ENCODE measurements at places on chromosomes 3 and 15.

DNA sequence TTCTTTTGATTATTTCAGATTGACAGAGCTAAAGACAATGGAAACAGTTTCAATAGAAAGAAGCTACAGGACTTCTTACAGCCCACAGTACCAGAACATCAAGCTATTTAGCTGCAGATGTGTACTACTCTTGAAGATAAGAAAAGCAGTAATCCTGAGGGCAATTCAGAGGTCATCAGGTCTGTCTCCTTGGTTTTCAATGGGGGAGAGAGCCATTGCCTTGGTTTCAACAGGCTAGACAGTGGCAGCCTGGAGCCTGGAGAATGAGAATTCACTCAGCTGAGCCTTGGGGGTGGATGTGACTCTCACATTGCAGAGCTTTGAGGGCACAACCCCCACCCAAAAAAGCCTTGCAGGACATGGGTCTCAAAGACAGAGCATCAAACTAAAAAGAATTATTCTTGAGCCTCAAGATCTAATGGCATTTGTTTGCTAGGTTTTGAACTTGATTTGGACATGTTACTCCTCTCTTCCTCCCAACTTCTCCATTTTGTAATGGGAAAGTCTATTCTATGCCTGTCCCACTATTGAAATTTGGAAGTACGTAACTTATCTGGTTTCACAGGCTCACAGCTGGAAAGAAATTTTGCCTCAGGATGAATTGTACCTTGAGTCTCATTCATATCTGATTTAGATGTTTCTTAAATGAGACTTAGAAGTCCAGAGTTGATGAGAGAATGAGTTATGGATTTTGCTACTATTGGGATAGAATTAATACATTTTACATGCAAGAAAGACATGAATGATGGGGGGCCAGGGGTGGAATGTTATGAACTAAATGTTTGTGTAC is 36.9 kb downstream of the PLSCR1 start:
- no peaks in the 10 kb centered on the region for H3K27me3 ChIP-seq
- no peak overlapping the region for H3K4me3 ChIP-seq

DNA sequence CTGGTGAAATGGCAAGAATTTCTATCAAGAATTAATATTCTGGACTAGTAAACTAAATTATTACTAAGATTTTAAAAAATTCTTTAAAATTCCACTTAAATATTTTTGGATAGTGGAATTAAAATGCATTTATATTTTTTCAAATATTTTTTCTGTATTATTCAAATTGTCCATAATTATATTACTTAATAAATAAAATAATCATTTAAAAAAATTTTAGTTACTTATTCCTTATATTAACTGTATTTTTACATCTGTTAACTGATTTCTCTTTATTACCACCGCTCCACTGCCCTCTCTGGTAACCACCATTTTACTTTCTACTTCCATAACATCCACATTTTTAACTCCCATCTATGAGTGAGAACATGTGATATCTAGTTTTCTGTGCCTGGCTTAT is 828.4 kb downstream of the VGLL3 start:
- H3K4me1 ChIP-seq, result no peaks in the 10 kb centered on the region
- no peaks in the 10 kb centered on the region for H3K27me3 ChIP-seq
- no peaks in the 10 kb centered on the region for H3K36me3 ChIP-seq
- H3K4me3 ChIP-seq, result no peak overlapping the region

DNA sequence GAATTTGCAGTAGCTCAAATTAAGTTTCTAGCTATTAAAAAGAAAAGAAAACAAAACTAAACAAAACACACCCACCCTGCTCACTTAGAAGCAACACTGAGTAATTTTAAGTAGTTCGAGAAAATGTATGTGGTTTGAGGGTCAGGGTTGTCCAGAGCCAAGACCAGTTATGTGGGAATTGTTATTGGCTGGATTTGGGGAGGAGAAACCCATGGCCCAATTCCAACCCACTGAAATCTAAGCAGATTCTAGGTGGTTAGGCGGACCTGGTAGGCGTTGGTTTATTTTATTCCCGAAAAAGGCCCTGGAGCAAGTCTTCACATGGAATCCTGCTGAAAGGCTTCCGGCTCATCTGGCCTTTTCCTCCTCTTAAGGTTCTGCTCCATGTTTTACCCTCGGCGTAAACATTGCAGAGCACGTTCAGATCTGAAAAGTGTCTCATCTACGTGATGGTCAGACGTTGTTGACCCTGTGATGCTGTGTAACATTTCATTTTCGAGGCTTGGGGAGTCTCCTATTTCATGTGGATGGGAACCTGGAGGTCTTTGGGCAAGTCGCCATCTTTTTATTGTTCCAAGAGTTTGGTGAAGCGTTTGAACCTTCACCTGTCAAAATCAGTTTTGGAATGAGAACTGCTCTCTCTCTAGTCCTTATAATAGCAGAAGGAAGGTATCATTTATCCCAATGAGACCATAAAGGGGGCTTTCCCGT is 64.0 kb downstream of the FLNB start:
- DNase-seq, result no peak
- no peak overlapping the region for H3K4me3 ChIP-seq
- H3K36me3 ChIP-seq, result peaks cover 6% of the 10 kb centered on the region
- H3K27ac ChIP-seq, result peak overlapping the region; percentile 68

DNA sequence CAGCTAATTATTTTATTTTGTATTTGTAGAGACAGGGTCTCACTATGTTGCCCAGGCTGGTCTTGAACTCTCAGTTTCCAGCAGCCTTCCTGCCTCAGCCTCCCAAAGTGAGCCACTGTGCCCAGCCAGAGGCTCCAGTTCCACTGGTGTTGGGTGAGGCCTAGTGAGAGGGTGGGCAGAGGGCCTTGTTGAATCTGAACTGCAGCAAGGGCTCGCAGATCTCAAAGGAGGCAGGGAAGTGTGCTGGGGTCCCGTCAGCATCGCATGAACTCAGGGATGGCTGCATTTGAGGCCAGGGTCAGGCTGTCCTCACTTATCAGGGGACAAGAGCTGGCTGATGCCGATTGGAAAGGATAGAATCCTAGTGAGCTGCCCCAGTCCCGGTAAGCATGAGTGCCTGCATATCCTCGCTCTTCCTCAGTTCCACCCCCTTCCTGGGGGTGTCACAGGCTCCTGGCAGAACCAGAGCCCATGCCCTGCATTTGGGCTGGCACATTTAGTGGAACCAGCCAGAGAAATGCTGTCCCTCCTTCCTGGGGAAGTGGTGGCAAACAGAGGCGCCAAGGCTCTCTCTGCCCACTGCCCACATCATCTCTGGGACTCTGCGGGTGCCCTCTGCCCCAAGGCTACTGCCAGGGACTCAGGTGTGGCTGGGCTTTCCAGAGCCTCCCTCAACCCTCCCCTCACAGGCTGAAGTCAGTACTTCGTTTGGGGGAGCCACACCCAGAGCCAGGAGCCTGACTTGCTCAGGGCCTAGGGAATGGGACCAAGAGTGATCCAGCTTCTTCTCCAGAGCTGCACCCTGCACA is 24.1 kb downstream of the ALS2CL start:
- no peak overlapping the region for H3K27ac ChIP-seq
- DNase-seq, result no peak
- H3K4me1 ChIP-seq, result no peaks in the 10 kb centered on the region
- H3K4me3 ChIP-seq, result no peak overlapping the region
- no peaks in the 10 kb centered on the region for H3K36me3 ChIP-seq
- no peaks in the 10 kb centered on the region for H3K27me3 ChIP-seq

DNA sequence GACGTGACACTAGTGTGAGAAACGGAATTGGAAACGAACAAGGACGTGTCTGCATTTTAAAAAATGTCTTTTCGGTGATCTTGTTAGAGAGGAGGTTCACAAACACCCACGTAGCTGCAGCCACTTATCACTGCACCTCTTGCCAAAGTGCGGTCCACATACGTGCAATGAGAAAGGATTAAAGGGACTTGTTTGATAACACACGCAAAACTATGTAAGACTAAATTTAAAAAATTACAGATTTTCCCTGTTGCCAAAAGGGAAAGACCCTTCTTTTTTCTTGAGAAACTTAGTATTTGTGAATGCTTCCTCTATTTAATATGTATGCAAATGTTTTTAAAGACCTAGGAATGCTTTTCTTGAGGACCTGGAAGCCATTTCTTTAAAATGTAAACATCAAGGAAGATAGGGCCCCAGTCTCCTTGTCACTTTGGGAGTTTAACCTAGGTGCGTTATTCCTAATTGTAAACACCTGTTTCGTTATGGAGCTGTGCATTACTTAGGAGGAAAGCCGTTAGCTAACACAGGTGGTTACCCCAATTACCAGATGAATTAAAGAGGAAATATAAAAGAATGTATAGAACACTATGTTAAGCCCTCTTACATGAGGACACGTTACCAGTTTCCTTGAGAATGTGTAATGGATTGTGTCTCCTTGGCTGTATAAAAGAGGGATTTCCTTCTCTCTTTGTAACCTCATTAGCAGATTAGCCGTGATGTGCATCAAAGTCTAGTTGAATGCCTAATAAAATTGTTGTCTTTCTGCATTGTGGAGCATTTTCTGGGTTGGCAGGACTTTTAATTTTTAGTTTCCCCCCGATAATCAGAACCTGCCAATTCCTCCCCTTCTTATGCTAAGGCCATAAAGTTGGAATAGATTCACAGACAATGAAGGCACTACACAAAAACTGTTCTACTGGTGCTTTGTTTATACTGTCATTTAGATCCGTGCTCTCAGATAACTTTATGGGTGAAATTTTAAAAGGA is 1.0 kb downstream of the LEKR1 start:
- H3K36me3 ChIP-seq, result no peaks in the 10 kb centered on the region
- no peak for DNase-seq
- peak overlapping the region; percentile 90 for H3K4me3 ChIP-seq
- H3K4me1 ChIP-seq, result no peaks in the 10 kb centered on the region
- H3K27ac ChIP-seq, result peak overlapping the region; percentile 97

- no peaks in the 10 kb centered on the region for H3K4me1 ChIP-seq
- H3K27ac ChIP-seq, result no peak overlapping the region
- no peaks in the 10 kb centered on the region for H3K27me3 ChIP-seq
- H3K4me3 ChIP-seq, result no peak overlapping the region
Measured at GRCh38 chr3:63048367-63049326, 173.4 kb upstream of the CADPS start.

GRCh38 chr3:4410606-4411005 is 56.5 kb downstream of the SUMF1 start:
- no peaks in the 10 kb centered on the region for H3K27me3 ChIP-seq
- peaks cover 2% of the 10 kb centered on the region for H3K36me3 ChIP-seq
- DNase-seq, result no peak
- H3K27ac ChIP-seq, result no peak overlapping the region

DNA sequence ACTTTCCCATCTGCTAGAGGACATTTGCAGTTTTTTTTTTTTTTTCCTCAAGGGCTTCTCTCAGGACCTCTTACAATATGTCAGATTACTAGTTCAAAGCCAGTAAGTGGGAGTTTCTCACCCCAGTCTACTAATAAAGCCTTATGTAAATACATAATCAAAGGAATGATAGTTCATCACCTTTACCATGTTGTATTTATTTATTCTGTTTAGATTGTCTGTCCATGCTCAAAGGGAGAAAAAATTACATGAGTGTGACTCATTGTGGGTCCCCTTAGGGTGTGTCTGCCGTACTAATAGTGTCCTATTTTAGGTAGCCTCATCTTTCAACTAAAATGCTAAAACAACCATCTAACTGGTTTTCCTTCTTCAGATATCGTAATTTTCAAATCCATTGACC is 917.6 kb downstream of the EPHA3 start:
- no peak overlapping the region for H3K27ac ChIP-seq
- H3K4me3 ChIP-seq, result no peak overlapping the region
- no peaks in the 10 kb centered on the region for H3K36me3 ChIP-seq
- no peaks in the 10 kb centered on the region for H3K4me1 ChIP-seq
- no peaks in the 10 kb centered on the region for H3K27me3 ChIP-seq

DNA sequence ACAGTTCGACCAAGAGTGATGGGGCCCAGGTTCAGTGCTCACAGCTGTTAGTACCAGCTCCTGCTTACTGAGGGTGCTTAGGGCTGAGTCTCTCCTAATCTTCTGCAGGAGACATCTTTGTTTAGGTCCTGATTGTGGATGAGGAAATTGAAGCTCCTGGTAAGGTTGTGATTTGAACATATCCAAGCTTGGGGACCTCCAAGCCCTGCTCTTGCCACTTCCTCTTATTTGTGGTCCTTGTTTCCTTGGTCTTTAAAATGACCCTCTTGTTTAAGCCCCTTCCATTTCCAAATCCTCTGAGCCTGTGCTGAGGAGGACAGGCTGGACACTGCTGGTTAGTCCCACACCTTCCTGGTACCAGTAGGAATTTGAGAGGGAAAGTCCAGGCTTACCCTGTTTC is 87.0 kb downstream of the EEFSEC start:
- H3K27me3 ChIP-seq, result no peaks in the 10 kb centered on the region
- no peak overlapping the region for H3K4me3 ChIP-seq
- no peaks in the 10 kb centered on the region for H3K4me1 ChIP-seq
- no peak overlapping the region for H3K27ac ChIP-seq

DNA sequence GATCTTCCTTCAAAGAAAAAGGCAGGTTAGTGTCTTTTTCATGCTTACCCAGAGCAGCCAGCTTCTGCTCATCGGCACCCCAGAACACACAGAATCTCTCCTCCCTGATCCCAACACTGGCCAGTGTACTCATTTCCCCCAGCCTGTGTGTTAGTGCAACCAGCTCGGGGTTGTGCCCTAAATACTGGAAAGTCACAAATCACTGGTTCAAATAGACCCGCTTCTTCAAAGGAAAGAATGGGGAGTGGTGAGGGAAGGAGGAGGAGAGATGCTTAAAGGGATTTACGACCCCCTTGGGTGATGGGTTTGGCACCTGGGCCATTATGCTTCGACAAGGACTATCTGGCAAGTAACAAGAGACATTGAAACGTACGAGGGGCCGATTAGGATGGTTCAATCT is 114.0 kb downstream of the FOXB1 start:
- H3K27me3 ChIP-seq, result no peaks in the 10 kb centered on the region
- peak; percentile 31 for DNase-seq
- no peak overlapping the region for H3K4me3 ChIP-seq

DNA sequence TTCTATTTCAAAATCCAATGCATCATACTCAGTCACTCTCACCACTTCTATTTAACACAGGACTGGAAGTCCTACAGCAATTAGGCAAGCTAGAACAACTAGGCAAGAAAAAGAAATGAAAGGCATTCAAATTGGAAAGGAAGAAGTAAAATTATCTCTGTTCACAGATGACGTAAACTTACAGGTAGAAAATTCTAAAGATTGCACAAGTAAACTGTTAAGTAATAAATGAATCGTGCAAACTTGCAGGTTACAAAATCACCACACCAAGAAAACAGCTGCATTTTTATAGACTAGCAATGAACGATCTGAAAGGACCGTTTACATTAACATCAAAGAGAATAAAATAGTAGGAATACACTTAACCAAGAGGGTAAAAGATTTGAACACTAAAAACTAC is 36.2 kb downstream of the CHST2 start:
- no peak overlapping the region for H3K27ac ChIP-seq
- H3K27me3 ChIP-seq, result no peaks in the 10 kb centered on the region
- H3K4me1 ChIP-seq, result no peaks in the 10 kb centered on the region
- no peak for DNase-seq
- H3K4me3 ChIP-seq, result no peak overlapping the region

- H3K4me1 ChIP-seq, result no peaks in the 10 kb centered on the region
- no peaks in the 10 kb centered on the region for H3K27me3 ChIP-seq
- no peaks in the 10 kb centered on the region for H3K36me3 ChIP-seq
Measured at GRCh38 chr15:65777053-65777452, 15.0 kb downstream of the DENND4A start.

Measured in kidney (tissue), 22 donors.